Astrocyte (in vitro differentiated cells and primary cell): ENCODE measurements at places on chromosomes 5 and 9. TPM values are rescaled to one million over a fixed set of nuclear protein-coding genes. Genes with fewer than 3 reads are reported as not detected.

DNA sequence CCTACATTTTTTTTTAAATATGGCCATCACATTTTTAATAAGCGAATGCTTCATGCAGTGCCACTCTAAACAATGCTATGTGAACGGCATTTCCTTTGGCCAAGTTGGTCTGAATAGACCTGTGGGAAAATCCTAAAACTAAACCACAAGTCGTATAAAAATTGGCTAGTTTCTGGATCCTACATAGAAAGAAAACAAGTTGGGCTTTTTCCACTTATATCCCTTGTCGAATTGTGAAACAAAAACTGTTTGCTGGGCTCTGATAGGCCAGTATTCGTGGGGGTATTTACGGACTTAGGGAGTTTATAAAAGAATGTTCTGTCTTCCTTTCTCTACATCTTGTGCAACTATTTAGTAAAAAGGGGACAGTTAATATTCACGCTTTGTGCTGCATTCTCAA is 153.1 kb upstream of the KLF9 start:
- DNase-seq, result no peak

The GABRP gene
- 0.45 TPM in 1 of 2 replicates, not detected in the other for total RNA-seq

- DNase-seq, result peak; percentile 62
These were observed 950 bp downstream of the RGMB start for GRCh38 chr5:98774192-98775033.

DNA sequence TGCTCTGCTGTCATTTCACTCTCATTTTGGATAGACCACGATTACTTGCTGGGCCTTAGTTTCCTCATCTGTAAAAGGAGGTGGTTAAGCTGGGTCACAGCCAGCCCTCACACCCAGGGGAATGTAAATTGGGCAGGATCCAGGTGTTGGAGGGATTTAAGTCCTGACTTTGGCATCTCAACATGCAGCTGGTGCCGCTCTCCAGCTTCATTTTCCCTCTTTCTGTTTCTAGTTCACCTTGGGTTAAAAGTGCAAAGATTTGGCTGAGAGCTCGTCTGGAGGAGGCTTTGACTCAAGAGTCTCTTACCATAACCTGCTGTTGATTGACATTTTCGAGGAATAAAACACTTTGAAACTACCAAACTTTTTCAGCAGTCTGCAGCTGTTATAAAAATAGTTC is 144.3 kb upstream of the DHFR start:
- DNase-seq, result peak; percentile 21

The UIMC1 gene
- total RNA-seq, result 36.1 and 41.0 TPM in 2 replicates

DNA sequence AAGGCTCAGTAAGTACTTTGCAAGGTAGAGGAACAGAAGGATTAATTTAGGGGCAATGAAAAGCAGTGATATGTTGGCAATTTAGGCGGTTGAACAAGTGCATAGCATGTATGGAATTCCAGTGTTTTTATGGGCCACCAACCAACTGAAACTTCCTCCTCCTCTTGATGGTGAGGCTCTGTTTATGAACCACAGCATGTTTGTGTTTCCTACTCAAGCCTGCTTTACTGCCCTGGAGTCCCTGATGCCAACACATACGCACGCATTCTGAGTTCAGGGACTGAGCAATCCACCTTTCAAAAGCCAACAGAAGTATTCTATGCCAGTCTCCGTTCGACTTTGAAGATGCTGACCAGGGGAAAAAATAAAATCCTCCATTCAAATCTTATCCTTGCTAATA is 417.5 kb downstream of the EFNA5 start:
- no peak for DNase-seq

- peak; percentile 35 for DNase-seq
These were observed 861 bp downstream of the ZFYVE16 start for GRCh38 chr5:80408484-80409366.

The FRRS1L gene
- 0.43 and 1.1 TPM in 2 replicates for total RNA-seq

The CHSY3 gene
- 9.4 and 11.9 TPM in 2 replicates for total RNA-seq

- no peak for DNase-seq
These were observed 532.3 kb upstream of the ZNF608 start for GRCh38 chr5:125278711-125279110.

The ANKRD20A1 gene
- total RNA-seq, result 0.89 and 1.2 TPM in 2 replicates

DNA sequence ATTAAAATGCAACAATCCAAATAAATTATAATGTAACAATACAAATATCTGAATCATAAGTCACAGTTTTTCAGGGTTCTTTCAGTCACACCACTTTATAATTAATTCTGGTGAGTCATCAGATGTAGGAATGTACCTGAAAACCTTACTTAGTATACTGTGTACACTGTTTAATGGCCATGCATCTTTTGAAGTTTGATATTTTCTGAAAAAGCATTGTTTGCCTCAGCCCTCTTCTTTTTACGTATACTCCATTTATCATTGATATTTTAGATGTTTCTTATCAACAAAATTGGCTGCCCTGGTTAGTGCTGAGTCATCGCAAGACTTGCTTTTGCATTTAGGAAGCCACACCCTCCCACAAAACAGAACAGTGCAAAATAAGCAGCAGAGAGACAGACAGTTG is 218.6 kb downstream of the PJA2 start:
- peak; percentile 72 for DNase-seq

DNA sequence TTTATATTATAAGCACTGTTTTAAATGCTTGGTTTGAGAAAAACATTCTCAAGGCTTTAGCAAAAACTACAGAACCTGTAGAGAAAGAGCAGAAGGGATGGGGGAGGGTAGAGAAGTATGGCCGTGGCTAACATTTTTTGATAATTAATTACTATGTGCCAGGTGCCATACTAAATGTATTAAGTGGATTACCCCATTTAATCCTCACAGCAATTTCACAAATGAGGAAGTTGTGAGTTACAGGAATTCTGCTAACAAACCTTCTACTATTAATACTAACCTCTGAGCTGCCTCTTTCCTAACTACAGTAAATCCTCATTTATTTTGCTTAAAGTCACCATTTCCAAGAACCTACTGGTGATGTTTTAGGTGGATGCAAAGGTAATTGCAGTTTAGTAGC is 157.9 kb downstream of the RNF180 start:
- DNase-seq, result no peak
